ENCODE measurements at places on chromosomes 1 and 21.

GRCh38 chr1:53527368-53527767, 68.2 kb downstream of the DMRTB1 start:
- DNase-seq: no peak

GRCh38 chr1:42239555-42239954, 75.0 kb upstream of the GUCA2A start:
- no peak for DNase-seq

- no peak for DNase-seq
These were observed 32.5 kb downstream of the ATP5PO start for GRCh38 chr21:33883118-33883517.

- no peak for DNase-seq
These were observed 17.8 kb upstream of the POU3F1 start for GRCh38 chr1:38064197-38064903.

DNA sequence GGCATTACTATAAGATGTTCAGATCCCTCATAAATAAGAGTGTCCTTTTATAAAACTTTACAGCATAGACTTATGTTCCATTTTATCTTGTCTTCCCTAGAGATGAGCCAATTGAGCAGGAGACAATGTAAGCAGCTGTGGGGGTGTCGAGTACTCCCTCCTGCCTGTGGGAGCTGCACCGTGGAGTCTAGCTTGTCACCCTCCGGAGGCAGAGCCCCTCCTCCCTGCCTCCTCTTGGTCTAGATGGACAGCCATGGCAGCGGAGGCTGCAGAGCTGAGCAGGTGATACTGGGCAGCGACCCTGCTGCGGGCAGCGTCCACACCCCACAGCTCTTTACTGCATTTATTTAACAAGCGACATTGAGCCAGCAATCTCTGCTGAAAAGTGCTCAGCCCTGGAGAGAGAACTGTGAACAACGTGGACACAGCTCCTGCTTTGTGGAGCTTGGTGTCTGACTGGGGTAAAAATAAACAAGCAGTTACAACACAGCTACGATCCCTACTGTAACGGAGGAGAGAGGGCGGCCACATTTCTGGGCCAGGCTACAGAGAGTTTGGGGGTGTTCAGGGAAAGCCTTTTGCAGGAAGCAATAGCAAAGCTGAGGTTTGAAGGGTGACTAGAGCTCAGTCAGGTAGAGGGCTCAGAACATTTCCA, 12.8 kb upstream of the KIF21B start:
- DNase-seq: no peak

DNA sequence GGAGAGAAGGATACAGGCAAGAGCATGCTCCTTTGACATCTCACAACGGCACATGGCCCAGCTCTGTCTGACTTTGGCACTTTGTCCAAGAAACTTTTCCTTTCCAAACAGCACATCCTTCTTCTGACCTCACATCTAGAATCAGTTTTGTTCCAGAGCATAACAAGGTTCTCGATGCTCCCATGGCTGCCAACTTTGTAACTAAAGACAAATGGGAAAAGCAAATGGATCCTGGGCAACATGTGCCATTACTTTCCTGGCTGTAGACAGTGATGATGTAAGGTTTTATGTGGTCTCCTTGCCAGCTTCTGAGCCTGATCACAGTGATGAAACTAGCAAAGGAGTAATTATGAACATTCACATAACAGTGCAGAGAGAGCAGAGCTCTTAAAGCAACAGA, 171.8 kb upstream of the C1orf87 start:
- no peak for DNase-seq

DNA sequence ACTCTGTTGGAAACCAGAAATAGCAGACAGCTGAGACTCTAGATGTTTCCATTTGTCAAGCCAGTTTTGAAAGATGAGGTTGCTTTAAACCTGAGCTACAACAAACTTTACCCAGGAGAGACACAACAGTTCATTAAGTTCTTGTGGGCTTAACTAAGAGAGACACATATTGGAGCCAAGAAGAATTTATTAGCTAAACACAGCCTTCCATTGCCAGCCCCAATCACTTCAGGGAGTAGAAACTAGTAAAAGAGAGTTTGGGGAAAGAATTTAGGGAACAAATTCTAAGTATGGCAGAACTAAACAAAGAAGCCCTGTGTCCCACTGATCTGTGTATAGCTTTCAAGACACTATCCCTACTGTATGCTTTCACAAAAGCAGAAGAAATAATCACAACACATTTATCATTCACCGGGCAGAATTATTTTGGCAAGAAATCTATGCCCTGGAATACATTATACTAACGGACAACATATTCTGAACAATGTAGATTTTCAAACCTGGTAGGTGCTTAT, 87.3 kb upstream of the KAZN start:
- no peak for DNase-seq

DNA sequence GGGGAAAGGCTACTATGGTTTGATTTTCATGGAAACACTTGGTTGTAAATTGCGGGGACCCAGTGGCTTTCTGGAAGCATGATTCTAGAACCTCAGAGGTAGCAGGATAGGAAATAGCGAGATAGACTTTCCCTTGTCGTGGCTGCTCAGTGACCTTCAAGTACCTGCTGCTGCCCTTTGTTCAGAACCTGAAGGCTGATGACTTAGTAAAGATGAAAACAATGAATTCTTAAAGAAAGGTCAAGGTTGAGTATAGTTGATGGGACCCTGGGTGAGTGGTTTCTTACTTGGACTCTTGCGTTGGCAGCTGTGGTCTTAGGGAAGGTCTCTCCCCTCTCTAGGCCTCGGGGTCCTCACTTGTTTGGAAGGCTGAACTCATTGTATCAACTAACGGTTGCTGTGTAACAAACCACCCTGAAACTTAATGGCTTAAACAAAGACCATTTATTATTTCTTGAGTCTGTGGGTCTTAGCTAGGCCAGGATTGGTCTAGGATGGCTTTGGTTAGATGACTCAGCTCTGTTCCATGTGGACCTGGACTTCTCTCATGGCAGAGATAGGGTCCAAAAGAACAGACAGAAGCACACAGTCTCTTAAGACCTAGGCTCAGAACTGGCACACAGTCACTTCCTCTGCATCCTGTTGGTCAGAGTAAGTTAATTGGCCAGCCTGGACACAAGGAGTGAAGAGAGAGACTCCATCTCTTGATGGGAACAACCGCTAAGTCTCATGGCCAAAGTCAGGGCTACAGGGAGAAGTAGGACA, 89.2 kb upstream of the SELENON start:
- DNase-seq: no peak

- DNase-seq: no peak
These were observed 244.8 kb downstream of the LRRIQ3 start for GRCh38 chr1:73953186-73953585.

- no peak for DNase-seq
These were observed 519.2 kb upstream of the B3GALT2 start for GRCh38 chr1:193705554-193705981.

DNA sequence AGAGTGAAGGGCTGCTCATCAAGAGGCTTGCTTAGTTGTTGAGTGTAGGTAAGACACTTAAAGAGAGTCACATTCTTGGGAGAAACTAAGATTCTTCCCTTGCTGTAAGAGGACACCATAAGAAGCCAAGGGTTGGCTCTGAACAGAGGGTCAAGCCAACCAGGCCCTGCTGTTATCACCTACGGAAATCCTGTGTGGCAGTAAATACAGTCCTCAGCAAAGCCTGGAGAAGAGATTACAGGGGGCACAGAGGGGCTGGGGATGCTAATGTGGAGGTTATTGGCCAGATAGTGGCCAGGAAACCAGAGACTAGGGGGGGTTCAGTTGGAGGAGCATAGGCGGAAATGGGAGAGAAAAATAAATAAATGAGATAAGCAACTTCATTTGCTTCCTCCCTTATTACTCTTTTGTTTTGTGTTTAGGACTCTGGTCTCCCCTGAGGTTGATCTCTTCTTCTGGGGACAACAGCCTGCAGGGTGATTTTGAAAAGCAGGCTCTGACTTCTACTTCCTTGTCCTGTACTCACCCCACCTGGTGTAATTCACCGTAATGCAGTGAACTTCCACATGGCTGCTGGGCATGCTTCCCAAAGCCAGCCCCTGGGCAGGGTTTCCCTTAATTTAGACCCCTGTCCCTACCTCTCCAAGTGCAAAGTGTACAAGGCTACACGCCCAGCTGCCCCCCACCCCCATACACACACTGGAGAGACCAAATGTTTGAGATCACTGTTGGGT, 40.9 kb downstream of the MTARC1 start:
- DNase-seq: no peak

DNA sequence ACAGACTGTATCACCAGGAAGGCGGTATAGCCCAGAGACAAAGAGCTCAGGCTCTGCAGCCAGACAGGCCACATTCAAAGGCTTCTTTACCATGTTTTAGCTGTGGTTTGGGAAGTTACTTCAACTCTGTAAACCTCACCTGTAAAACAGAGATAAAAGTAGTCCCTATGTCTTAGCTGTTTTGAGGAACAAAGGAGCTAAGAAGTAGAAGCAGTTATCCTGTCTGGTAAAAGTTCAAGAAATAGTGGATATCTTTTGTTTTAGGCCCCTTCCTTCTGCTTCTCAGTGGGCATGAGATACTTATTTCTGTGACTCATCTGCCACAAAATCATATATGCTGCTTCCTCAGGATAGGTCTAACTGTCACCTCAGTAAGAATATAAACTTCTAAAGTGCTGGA, 6.5 kb downstream of the CD34 start:
- no peak for DNase-seq

- no peak for DNase-seq
These were observed 75.7 kb upstream of the RAB4A start for GRCh38 chr1:229195246-229195645.

DNA sequence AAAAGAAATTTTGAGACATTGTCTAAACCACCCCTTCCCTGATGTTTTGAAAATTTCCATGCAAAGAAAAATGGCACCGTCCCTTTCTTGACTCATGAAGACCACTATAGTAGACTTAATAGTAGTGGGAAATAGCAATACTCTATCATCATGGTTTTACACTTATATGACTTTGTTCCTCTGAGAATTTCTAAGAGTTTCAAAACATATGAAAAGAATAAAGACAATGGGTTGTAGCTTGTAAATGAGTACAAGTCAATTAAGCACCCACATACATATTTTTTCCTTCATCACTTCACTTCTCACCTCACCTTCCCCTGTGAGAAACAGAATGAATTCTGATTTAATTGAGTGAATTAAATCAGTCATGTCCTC, 151.7 kb downstream of the LYPLAL1 start:
- DNase-seq: no peak

- DNase-seq: no peak
These were observed 50.2 kb upstream of the LHX8 start for GRCh38 chr1:75083848-75084514.

GRCh38 chr1:209646558-209646957, 5.7 kb downstream of the LAMB3 start:
- DNase-seq: no peak
